Suppressor macrophage treated with lipopolysaccharide for 4 hours (primary cell): ENCODE measurements at places on chromosomes 7 and 10.
A peak's percentile ranks its signal among the peaks of the same experiment; 100 is the strongest.

- no peak for DNase-seq
Measured at GRCh38 chr10:91462423-91462822, 52.3 kb downstream of the HECTD2 start.

- DNase-seq = peak; percentile 49
Measured at GRCh38 chr10:124152139-124153022, 59.0 kb upstream of the CHST15 start.

DNA sequence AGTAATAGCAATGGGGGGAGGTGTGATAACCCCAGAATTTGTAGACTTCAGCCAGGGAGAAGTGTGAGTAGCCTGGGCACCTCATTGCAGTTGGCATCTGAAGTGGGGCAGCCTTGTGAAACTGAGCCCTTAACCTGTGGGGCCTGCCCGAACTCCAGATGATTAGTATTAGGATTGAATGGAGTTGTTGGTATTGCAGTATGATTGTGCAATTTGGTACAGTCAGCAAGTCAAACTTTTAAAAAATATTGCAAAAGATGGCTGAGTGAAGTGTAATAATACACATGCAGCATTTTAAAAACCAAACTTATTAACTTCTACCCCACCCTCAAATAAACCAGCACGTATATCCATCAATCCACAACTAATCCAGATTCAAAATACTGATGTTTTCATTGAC lies 9.3 kb downstream of the RBM33 start:
- peak; percentile 56 for DNase-seq

GRCh38 chr7:35797311-35797710 lies 3.5 kb upstream of the SEPTIN7 start:
- DNase-seq = no peak

DNA sequence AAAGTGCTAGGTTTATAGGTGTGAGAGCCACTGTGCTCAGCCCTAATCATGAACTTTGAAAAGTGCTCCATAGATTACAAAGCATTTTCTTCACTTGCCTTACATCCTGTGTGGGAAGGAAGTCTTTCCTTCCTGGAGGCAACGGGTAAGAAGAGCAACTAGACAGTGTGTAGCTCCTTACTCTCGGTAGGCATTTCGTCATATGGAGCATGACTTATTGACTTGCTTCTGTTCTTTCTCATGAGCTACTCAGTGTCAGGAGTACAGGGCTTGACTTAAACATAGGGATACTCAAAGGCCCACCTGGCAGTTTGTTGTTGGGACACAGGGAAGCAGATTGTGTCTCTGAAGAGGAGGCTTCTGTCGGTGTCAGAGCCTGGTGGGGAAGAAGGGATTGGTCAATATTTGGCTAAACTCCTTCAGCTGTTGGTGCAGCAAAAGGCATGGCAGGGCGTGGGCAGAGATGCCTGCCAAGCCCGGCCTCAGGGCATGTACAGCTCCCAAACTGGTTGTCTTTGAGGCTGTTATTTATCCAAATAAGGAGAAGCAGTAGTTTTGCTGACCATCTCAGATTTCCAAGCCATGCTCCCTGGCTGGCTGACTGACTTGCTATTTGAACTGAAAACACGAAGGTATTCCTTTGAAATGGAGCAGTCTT lies 248.9 kb downstream of the KIAA1217 start:
- DNase-seq = no peak

GRCh38 chr7:29196971-29197595 lies 2.5 kb downstream of the CHN2 start:
- DNase-seq = peak; percentile 34

GRCh38 chr10:125392609-125393008 lies 232.2 kb upstream of the CTBP2 start:
- DNase-seq = no peak

GRCh38 chr10:106711313-106711906 lies 453.1 kb downstream of the SORCS1 start:
- peak; percentile 53 for DNase-seq

DNA sequence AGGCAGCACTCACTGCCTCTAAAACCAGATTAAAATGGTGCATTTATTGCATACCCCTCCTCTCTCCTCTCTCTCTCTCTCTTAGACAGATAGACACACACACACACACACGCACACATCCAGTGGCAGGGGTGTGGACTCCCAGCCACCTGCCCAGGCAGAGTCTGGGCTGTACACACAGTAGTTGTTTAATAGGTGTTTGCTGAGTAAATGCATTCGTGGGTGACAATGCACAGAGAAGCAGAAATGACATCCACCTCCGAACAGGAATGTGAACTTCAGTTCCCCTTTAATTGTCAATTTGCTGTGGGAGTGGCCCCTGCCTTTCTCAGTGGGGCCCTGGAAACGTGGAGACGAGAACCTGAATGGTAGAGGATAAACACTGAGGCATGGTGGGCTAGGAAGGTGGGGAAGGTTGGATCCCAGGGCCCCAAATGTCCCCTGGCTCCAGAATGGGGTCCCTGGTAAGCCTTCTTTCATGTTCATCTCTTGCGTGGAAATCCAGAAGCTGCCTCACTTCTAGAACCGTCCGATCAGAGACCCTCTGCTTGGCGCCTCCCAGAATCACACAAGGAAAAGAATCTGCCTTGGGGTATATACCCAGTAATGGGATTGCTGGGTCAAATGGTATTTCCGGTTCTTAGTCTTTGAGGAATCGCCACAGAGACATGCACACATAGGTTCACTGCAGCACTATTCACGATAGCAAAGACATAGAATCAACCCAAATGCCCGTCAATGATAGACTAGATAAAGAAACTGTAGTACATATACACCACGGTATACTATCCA lies 58.5 kb upstream of the ECHDC3 start:
- DNase-seq = no peak

DNA sequence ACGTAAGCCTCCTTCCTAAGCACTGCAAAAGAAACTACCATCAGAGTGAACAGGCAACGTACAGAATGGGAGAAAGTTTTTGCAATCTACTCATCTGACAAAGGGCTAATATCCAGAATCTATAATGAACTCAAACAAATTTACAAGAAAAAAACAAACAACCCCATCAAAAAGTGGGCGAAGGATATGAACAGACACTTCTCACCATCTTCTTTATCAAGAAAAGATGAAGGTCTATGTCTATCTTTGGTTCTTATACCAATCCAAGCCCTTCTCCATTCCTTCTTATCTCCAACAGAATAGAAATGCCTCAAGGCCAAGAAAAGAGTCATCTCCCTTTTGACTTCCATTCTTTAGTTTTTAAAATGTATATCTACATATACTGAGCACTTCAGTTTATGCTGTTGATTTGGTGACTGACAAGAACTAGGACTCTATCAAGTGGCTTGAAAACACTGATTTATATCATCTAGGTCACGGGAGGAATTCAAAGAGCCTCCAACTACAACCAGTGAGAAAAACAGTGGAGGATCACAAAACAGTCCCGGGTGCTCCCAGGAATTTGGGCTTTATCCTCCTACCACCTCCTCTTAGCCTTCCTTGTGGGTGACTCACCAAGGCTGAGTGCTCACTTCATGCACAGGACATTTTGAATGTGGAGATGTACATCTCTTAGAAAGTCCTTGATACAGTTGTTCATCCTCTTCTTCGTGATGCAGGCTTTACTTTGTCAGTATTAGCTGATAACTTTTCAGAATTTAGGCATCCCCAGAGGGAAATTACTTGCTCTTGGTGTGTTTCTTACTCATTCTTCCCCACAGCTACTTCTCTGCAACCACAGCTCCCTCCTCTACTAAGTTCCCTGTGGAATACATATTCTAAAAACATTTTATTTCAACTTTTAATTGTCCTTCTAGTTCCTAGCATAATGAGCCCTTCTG lies 15.4 kb downstream of the TAS2R41 start:
- no peak for DNase-seq

- no peak for DNase-seq
Measured at GRCh38 chr10:7117806-7118674, 292.8 kb downstream of the SFMBT2 start.

- DNase-seq = no peak
Measured at GRCh38 chr10:86540016-86540415, 18.4 kb upstream of the WAPL start.
